CD8-positive, alpha-beta T cell (primary cell): ENCODE measurements at places on chromosomes 1 and 21.

GRCh38 chr1:47679301-47679791, 241.5 kb downstream of the FOXD2 start:
- DNase-seq, result no peak

GRCh38 chr1:244049162-244050013, 1.7 kb upstream of the ZBTB18 start:
- peak; percentile 51 for DNase-seq

DNA sequence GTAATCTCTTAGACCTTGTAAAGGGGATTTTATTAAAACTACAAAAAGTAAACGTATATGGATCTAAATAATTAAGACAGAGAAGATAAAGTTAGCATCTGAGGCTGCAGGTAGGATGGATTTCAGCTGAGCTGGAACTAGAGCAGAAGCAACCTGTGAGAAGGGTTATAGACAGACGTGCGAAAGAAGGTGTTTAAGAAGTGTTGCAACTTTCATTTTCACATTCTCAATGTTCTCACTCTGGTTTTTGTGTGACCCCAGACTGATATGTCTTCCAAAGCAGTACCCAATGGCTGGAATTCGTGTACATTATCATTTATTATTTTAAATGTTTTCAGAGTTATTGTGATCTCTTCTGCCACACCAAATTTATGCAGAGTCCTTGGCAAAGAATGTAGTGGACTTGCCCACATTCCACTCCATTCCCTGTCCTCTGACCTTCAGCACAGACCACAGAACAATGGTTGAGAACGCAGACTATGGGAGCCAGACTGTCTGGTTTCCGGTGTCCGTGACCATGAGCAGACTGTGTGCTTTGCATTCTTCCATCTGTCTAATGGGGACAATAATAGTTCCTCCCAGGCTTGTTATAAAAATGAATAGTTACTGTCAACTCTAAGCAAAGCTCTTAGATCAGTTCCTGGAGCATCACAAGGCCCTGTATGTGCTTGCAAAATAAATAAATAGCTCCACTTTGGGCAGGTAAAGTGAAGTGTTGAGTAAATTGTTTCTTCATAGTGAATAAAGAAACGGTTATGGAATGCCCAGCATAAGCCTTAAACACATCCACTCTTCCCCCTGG, 140.6 kb upstream of the SAMSN1 start:
- peak; percentile 43 for DNase-seq

DNA sequence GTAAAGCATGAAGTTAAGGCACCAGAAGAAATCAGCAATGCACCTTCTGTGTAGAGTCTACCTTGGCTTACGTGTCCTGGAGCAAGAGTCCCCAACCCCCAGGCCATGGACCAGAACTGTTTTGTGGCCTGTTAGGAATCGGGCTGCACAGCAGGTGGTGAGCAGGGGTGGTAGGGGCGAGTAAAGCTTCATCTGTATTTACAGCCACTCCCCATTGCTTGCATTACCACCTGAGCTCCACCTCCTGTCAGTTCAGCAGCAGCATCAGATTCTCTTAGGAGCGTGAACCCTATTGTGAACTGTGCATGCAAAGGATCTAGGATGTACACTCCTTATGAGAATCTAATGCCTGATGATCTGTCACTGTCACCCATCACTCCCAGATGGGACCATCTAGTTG, 21.5 kb downstream of the ZMYND12 start:
- no peak for DNase-seq

DNA sequence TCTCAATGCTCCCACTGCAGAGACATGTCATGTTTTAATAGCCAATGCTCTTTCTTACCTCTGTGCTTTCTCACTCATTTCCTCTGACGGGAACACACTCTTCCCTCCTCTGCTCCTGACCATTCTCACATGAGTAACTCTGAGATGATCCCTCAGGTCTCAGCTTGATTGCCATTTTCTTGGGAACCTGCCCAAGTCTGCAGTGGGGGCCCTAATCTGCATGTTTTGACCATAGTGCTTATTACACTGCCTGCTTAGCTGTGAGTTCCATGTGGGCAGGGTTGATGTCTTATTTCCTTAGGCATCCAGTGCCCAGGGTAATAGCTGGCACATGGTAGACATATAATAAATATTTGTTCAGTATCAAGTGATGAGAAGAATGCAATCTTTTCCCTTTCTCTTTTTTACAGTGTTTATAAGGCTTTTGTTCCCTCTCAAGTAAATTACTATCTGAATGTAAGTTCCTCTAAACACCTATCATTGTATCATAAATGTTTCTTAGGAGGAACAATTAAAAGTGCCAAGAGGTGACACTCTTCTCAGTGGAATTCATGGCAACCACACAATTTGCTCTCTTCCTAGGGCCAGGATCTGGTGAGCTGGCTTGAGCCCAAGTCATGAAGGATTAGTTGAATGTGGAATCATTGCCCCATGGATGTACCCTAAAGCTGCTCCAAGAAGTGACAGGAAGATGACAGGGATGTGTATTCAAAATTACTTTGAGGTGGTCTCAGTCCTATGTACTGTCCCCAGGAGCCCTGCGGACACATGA, 485.4 kb upstream of the USP24 start:
- no peak for DNase-seq

DNA sequence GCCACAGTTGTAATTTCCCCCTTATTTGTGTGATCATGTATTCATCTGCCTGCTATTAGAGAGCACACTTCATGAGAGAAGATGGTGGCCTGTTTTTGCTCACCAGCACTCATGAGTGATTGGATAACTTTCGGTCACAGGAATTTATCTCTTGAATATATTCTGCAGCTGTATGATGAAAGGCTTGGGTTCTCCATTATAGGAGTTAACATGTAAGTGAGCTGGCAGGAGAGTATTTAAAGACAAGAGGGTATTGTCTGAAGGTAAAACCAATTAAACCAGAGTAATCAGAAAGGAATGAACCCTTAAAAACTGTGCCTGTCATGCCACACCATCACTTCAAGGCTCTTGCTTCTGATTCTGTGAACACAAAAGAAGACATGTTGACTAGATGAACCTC, 574.9 kb upstream of the CAMK1G start:
- no peak for DNase-seq

GRCh38 chr1:107149946-107150345, 9.1 kb downstream of the NTNG1 start:
- DNase-seq, result no peak

DNA sequence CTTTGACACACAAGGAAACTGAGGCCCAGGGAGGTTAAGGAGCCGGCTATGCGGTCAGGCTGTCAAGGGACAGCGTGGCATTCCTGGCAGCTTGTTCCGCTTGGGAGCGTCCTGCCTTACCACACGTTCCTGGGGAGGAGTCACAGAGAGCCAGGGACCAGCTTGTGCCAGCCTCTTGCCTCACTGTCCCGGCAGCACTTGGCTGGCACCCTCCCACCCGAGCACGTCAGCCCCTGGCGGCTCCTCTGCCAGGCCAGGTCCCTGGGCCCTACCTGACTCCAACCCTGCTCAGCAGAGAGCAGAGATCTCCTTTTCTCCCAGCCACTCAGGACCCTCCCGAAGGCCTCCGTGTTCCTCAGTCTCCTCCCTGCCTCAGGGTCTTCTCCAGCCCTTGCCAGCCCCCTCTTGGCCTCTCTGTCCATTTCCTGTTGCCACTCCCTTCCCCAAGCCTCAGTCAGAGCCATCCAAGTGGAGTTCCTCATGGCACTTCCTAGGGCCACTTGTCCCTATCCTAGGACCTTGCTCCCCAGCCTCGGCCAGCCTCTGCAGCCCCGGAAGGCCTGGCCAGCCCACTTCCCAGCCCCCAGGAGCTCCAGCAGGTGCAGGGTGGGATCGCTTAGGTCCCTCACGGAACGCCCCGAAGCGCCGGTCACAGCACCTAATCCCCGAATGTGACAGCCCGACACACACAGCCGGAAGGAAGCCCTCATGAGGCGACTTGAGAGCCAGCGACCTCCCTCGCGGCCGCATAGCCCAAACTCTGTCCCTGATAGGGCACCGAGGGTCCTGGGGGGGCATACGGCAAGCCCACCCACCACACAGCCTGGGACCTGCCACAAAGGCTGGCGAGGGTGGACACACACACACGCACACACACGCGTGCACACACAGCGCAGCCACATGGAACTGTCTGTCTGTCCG, 130.3 kb downstream of the CASZ1 start:
- DNase-seq, result no peak

DNA sequence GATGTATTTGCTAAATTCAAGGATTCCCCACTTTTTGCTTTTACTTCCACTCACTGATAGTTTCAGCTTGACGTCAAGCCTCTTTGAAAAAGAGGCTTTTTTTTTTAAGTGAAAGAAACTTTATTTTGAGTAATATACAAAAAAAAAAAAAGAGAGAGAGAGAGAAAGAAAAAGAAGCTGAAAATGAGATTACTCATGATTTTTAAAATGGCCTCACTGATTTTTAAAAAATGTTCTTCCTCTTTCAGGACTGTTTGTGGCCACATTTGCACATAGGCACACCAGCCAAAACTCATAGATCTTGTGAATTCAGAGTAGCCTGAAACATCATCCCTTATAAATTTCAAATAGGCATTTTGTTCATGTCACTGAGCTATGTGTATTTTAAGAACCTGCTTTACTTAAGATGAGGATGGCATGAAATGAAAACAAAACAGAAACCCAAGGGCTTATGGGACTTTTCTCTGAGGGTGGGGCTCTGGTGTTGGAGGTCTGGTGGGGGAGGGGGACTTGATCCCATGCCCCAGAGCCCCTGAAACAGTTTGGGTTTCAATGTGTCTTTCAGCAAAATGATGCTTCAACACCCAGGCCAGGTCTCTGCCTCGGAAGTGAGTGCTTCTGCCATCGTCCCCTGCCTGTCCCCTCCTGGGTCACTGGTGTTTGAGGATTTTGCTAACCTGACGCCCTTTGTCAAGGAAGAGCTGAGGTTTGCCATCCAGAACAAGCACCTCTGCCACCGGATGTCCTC, 6.1 kb downstream of the ATF3 start:
- DNase-seq, result no peak

DNA sequence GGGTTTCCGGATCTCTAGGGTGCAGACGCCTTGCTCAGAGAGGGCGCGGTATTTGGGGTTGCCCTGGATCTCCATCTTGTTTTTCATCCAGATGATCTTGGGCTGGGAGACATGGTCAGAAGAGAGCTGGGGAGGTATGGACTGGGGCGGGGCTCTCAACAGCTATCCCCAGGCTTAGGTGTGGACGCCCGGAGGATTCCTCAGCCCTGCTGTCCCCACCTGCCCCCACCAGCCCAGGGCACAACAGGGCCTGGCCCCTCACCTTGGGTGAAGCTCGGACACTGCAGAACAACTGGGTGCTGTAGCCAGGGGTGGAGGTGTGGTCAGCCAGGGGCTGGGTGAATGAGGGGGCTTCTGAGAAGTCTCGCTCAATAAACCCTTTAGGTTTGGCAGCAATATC, 6.6 kb downstream of the MYBPH start:
- DNase-seq, result no peak

DNA sequence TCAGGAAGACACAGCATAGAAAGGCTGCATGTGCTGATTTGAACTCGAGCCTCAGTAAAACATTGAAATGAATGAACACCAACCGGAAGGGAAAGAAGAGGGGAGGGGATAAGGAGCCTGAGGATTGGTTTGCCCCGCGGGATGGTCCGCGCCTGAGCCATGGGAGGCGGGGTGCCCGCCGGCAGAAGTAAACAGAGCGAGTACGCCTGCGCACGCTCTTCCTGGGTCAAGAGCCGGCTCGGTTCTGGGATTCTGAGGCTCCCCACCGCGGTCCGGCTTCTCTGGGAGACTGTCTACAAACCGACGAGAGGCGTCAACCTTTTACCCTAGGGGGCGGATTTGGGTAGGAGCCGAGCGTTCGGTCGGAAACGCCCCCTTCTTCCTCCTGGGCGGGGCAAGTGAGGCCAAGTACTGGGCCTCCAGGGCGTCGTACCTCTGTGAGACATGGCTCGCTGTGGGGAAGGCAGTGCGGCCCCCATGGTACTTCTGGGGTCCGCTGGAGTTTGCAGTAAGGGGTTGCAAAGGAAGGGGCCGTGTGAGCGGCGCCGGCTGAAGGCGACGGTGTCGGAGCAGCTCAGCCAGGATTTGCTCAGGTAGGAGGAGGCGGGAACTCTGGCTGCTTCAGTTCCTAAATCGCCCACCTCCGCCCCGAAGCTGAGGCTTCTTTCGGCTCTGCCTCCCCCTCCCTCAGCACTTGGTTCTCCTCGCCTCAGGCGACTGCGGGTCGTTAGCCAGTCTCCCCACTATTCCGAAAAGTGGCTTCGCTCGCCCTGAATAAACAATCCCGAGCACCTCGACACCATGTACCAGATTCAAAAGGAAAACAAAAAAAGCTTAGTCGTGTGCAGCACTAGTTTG, at the start of gene BTBD8:
Gene BTBD8 (plus strand): TSS at position 218 of the 858 bp plus-strand sequence. CDS start 227 bp downstream, at position 445.
- DNase-seq, result peak; percentile 89

- no peak for DNase-seq
These were observed 165.3 kb upstream of the USP24 start for GRCh38 chr1:55380355-55380970.

GRCh38 chr21:36255663-36256062, 64.3 kb upstream of the MORC3 start:
- DNase-seq, result no peak

- no peak for DNase-seq
These were observed 57.2 kb downstream of the NPHP4 start for GRCh38 chr1:5935026-5935425.

DNA sequence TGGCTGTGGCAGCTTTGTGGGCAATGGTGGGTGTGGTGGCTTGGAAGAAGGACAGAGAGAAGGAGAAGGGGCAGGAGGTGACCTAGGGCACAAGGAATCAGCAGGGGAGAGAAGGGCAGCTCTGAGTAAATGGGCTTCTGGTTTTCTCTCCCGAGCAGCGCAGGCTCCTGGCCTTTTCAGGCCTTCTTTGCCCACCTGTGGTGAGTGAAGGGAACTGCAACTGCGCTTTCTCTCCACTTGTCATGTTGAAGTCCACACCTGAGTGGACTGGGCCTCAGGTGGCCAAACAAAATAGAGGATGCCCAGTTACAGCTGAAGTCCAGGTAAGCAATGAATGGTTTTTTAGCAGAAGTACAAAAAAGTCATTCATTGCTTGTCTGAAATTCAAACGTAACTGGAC, 29.4 kb upstream of the KCNA10 start:
- no peak for DNase-seq

DNA sequence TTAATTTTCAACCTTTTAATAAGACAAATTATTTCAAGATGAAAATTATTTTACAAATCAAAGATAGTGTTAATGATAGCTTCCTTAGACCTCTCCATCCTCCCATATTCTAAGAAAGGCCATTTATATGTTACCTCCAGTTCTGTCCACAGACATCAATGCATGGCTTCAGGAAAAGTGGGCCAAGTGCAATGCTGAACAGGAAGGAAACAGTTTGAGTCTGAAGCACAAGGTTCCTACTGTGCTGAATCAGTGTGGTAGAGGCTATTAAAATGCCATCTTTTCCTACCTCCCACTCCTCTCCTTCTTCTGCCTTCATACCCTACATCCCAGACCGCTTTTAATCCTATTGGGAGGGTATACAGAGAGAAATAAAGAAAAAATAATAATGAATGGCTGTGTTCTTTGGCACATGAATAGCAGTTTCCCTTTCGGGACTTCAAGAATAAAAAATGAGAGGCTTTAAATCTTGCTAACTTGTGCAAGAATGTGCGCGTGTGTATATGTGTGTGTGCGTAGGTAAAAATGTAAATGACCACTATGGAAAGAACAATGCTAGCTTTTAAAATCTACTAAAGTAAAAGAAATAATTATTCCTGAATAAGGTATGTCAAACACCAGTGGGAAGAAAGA, 62.6 kb upstream of the C1orf105 start:
- no peak for DNase-seq

- DNase-seq, result peak; percentile 21
These were observed 1.3 kb upstream of the RC3H1 start for GRCh38 chr1:174023440-174023839.

- no peak for DNase-seq
These were observed 9.9 kb downstream of the CAMTA1 start for GRCh38 chr1:6795203-6795602.

- no peak for DNase-seq
These were observed 35.0 kb upstream of the TDRD10 start for GRCh38 chr1:154466921-154467417.

GRCh38 chr1:85459290-85459689, 5.7 kb downstream of the DDAH1 start:
- DNase-seq, result no peak
